KG1 (cell line): ENCODE measurements at places on chromosomes 16 and 17.

GRCh38 chr16:83554096-83554495 is 253.7 kb upstream of the HSBP1 start:
- no peak for DNase-seq

GRCh38 chr17:2195729-2196128 is 107.9 kb downstream of the SMG6 start:
- no peak for DNase-seq

- DNase-seq = no peak
These were observed 16.9 kb downstream of the CREBBP start for GRCh38 chr16:3863587-3863986.

DNA sequence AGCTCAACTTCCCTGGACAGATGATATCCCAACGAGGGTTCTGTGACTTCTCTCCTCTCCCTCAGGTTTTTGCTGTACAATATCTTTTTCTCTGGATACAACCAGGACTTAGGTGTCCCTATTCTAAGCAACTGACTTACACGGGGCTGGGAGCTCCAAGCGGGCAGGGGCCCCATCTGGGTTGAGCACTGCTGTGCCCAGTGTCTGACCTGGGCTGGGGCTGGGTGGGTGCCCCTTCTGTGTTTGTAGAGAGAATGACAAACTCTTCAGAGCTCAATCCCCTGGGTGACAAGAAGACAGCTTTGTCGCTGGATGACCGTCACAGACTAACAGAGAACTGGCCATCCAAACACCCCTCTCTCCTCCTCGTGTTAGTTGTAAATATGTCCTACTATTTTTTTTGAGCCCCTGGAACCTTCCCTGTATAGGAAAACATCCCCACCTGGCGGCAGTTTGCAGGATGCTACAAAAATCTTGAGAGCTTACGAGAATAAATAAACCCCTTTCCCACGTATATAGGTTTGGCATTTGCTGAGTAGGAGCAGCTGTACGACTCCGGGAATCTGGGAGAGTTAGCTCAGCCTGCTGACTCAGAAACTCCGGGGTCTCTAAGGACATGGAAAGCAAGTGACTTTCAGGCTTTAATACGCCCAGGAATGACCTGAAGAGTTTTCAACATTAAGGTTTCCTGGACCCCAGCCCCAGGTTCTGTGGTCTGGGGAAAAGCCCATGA is 23.7 kb upstream of the RCVRN start:
- DNase-seq = no peak

GRCh38 chr17:68981288-68981687 is 26.1 kb upstream of the ABCA8 start:
- DNase-seq = no peak

DNA sequence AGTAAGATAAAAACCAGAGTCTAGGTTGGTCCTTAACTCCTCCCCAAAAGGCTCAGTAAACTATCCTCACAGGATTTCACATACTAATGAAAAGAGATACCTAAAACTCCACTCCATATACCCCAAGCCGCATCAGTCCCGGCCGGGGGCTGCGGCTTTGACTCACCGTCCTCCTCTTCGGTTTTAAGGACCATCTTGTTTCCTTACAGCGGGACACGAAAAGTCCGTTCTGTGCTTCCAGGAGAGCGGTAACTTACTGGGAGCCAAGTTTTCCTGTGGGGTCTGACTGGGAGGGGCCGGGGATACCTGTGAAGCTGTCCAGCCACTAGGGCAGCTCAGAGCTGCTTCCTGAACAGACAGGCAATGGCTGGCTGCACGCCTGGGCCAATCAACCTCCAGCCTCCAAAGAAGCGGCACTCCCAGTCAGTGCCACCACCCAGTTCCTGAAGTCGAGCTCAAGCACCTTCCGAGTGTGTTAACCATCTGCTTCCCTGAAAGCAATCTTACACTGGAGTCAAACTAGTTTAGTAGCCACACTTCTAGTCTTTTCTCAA is 45.5 kb downstream of the CYTH1 start:
- DNase-seq = no peak

DNA sequence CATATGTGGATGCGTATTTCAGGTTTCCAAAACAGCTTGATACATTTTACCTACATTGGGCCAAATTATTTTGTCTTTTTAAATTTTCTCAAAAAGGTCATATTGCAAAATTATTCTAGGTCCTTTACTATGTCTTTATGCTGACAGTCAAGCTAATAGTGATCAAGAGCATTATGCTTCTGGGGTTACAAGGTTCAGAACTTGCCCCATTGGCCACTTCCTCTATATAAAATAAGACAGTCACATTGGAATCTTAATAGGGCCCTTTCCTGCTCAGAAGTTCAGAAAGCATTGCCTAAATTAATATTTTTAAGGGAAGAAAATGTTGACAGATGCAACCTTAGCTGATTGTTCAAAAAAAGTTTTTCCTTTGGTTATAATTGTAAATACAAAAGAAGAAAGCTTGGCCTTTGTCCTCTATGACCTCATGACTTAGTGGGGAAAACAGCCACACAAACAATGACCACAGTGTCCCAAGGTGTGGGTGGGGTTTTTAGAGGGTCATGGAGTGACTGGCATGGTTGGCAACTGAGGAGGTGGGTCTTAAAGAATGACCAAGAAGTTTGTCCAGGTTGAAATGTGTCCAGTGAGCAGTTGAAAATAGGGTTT is 11.8 kb upstream of the RAB11FIP4 start:
- no peak for DNase-seq
